ENCODE measurements at places on chromosomes 4 and X. TPM values are rescaled to one million over a fixed set of nuclear protein-coding genes. Genes with fewer than 3 reads are reported as not detected.

DNA sequence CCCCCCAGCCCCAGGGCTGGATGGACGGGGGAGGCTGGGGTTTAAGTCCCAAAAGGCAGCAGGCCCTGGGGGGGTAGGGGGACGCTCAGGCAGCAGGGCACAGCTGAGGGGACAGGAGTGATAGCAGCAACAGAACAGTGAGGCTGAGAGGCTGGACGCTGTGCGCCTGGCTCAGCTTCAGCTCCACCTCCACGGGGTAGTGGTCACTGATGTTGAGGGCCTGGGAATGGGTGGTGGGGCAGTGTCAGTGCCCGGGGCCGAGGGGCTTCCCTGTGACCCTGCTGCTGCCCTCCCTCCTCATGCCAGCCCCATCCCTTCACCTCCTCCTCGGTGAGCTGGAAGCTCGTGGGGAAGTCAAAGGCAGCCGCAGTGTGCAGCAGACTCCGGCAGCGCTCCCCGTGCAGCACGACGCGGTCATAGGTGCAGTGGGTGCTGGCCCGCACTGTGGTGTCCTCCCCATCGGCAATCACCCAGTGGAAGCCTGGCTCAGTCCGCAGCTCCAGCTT lies 4.5 kb downstream of the RPL10 start:
- H3K4me3 ChIP-seq = no peak overlapping the region
- no peak overlapping the region for H3K27ac ChIP-seq
- no peak for DNase-seq
- no peaks in the 10 kb centered on the region for H3K27me3 ChIP-seq

DNA sequence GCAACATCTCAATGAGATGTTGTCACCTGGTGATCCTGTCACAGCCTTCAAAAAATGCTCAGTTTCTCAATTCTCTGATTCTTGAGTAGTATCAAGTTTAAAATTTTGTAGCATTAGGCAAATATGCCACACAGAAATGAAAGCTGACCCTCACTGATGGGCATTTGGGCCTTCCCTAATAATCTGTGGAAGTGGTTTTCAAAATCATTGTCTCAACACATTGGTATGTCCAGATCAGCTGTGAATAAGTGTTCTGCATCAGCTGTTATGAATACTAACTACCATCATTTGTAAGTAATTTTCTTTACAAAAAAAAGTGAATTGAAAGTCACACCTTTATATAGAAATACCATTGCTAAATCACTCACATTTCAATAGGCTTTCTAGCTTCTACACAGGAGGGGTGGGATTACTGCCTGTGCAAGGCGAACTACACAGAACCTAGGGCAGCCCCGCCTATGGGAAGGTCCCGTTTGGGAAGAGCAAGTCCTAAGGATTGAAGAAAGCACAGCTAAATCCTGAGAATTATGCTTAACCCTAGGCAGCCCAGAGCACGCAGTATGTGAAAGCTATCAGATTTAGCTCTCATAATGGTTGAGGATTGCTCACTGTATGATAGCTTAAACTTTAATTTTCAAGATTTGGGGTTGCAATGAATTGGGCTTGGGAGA lies 73.4 kb downstream of the GPC3 start:
- no peaks in the 10 kb centered on the region for H3K27me3 ChIP-seq
- no peaks in the 10 kb centered on the region for H3K4me1 ChIP-seq
- H3K4me3 ChIP-seq = no peak overlapping the region
- H3K27ac ChIP-seq = no peak overlapping the region
- H3K36me3 ChIP-seq = no peaks in the 10 kb centered on the region
- no peak for DNase-seq

DNA sequence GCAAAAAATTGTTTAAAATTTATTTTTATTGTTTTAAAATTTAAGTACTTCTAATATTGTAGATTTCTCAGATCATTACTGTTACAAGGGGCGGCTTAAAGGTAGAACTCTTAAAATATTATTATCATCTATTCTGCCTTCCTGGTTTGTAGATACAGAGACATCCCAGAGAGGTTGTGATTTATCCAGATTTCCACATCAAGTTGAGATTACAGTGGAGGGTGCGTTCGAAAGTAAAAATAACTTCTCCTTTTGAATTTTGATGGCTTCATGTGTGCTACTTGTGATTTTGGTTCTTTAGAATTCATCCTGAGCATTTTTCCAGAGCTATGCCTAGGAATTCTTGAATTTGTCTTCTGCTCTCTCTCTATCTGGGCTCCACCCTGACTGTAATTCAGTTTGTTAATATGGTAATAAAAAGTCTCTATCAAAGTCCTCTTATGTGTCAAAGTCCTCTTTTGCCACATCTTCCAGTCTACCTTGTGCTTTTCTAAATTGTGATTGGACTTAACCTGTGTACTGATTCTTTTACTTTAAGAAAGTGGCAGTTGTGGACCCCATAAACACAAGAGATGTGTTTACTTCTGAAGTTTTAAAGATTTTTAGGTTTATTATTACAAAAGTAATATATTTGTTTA lies 37.2 kb downstream of the CLCN3 start:
- no peak overlapping the region for H3K4me3 ChIP-seq
- peaks cover 27% of the 10 kb centered on the region for H3K4me1 ChIP-seq
- H3K27me3 ChIP-seq = no peaks in the 10 kb centered on the region
- peak overlapping the region; percentile 4 for H3K27ac ChIP-seq

DNA sequence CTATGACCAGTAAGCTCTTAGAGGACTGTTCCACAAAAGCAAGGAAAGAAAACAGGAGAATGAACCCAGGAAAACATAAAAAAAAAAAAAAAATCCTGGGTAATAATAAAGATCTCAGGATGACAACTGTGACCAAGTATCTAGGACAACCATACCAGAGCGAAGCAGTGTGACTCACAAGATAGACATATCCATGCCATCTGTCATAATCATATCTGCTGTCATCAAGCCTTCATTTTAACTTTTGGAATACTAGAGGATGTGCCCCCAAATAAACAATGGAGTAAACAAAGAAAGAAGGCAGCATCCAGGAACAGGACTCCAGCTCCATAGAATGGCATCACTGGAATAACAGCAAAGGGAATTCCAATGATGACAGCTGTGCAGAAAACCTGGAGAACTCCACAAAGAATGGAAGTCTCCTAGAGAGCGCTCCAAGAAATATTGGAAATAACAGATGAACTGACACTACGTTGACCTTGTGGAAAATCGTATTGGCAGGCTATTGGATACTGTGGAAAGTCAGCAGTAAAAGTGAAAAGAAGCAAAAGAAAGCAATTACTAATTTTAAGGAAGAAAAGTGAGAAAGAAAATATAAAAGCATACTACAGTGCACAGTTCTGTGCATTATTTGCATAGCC lies 35.3 kb downstream of the HPGDS start:
- H3K27ac ChIP-seq = no peak overlapping the region
- H3K4me1 ChIP-seq = peaks cover 32% of the 10 kb centered on the region
- H3K4me3 ChIP-seq = no peak overlapping the region
- H3K36me3 ChIP-seq = no peaks in the 10 kb centered on the region
- H3K27me3 ChIP-seq = no peaks in the 10 kb centered on the region

DNA sequence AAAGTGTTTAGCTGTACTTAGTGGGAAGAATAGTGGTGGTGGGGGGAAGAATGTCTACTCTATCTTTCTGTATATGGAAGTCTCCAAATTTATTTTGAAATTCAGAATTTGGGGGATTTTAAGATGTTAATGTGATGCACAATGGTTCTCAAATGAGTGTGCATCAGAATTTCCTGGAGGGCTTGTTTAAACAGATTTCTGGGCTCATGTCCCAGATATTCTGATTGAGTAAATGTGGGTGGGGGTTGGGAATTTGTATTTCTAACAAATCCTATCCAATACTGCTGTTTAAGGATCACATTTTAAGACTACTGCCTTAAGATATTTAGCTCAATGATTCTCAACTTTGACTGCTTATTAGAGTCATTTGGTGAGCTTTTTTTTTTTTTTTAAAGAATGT lies 15.1 kb upstream of the INTS6L start:
- no peaks in the 10 kb centered on the region for H3K36me3 ChIP-seq
- H3K27ac ChIP-seq = no peak overlapping the region
- DNase-seq = no peak
- no peak overlapping the region for H3K4me3 ChIP-seq

DNA sequence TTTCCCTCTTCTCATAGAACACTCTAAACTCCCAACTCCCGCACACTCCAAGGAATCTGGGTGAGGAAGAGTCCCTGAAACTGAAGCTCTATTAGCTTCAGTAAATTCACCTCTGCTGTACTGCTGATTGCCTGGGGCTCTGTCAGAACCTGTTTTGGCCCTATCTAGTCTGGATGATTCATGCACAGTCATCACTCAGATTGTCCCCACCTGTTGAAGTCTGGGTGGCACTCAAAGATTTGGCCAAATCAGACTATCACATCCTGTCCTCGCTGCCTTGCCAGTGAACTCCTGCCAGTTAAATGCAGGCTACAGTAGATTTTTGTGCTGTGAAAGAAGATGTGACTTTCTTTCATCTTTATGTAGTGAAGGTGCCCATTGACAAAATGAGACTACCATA lies 63.5 kb upstream of the EMCN start:
- H3K27ac ChIP-seq = no peak overlapping the region
- H3K4me1 ChIP-seq = no peaks in the 10 kb centered on the region
- H3K4me3 ChIP-seq = no peak overlapping the region
- DNase-seq = no peak
- no peaks in the 10 kb centered on the region for H3K27me3 ChIP-seq

- no peaks in the 10 kb centered on the region for H3K36me3 ChIP-seq
- H3K4me1 ChIP-seq = no peaks in the 10 kb centered on the region
- no peak for DNase-seq
- no peak overlapping the region for H3K4me3 ChIP-seq
- H3K27ac ChIP-seq = no peak overlapping the region
- no peaks in the 10 kb centered on the region for H3K27me3 ChIP-seq
These were observed 132.0 kb upstream of the CLNK start for GRCh38 chr4:10816571-10816970.

- DNase-seq = no peak
- no peaks in the 10 kb centered on the region for H3K36me3 ChIP-seq
- H3K27ac ChIP-seq = no peak overlapping the region
- H3K27me3 ChIP-seq = no peaks in the 10 kb centered on the region
These were observed 553.8 kb downstream of the CENPC start for GRCh38 chr4:66991521-66991920.

GRCh38 chr4:118869808-118870342 lies 18.8 kb upstream of the SYNPO2 start:
- no peaks in the 10 kb centered on the region for H3K27me3 ChIP-seq
- peak; percentile 25 for DNase-seq
- H3K27ac ChIP-seq = peak overlapping the region; percentile 38
- no peak overlapping the region for H3K4me3 ChIP-seq
- peaks cover 26% of the 10 kb centered on the region for H3K4me1 ChIP-seq
- H3K36me3 ChIP-seq = no peaks in the 10 kb centered on the region

GRCh38 chr4:151532001-151532708 lies 123.2 kb downstream of the FHIP1A start:
- no peaks in the 10 kb centered on the region for H3K27me3 ChIP-seq
- H3K4me1 ChIP-seq = no peaks in the 10 kb centered on the region
- no peak overlapping the region for H3K27ac ChIP-seq
- DNase-seq = no peak
- H3K36me3 ChIP-seq = no peaks in the 10 kb centered on the region
- no peak overlapping the region for H3K4me3 ChIP-seq

GRCh38 chrX:119407681-119408080 lies 8.5 kb downstream of the SLC25A43 start:
- no peaks in the 10 kb centered on the region for H3K4me1 ChIP-seq
- no peak for DNase-seq
- no peak overlapping the region for H3K27ac ChIP-seq
- no peak overlapping the region for H3K4me3 ChIP-seq
- no peaks in the 10 kb centered on the region for H3K27me3 ChIP-seq

- no peak for DNase-seq
- H3K4me1 ChIP-seq = no peaks in the 10 kb centered on the region
- no peaks in the 10 kb centered on the region for H3K27me3 ChIP-seq
These were observed 35.8 kb upstream of the GAB1 start for GRCh38 chr4:143300860-143301259.

GRCh38 chr4:105304085-105304484 lies 157.4 kb downstream of the TET2 start:
- H3K4me3 ChIP-seq = no peak overlapping the region
- H3K27ac ChIP-seq = no peak overlapping the region

DNA sequence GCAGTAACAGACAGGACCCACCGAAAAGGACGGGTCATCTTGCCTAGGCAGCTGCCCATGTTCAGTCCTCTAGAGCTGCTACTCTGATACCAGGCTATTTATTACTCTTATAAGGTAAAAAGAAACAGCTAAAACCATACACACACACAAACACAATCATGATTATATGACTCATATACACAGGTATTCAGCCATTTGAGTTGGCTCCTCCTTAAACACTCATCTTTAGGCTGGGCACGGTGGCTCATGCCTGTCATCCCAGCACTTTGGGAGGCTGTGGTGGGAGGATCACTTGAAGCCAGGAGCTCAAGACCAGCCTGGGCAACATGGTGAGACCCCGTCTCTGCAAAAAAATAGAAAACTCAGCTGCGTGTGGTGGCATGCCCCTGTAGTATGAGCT lies 76.6 kb downstream of the F11 start:
- no peak overlapping the region for H3K27ac ChIP-seq
- H3K27me3 ChIP-seq = peaks cover 11% of the 10 kb centered on the region
- no peak overlapping the region for H3K4me3 ChIP-seq
- no peaks in the 10 kb centered on the region for H3K36me3 ChIP-seq

Gene GAGE2A
- total RNA-seq = not detected

Gene BMX
- 1.7 TPM for total RNA-seq

Gene CCNA2
- 0.57 TPM for total RNA-seq

Gene SUPT20HL2
- total RNA-seq = not detected

Gene BLTP1
- total RNA-seq = 49.0 TPM

Gene TCEAL2
- total RNA-seq = 0.26 TPM

Gene MND1
- total RNA-seq = not detected
